Right atrium auricular region (tissue), 2 donors: ENCODE measurements at places on chromosomes 6 and 20. TPM values are rescaled to one million over a fixed set of nuclear protein-coding genes. Genes with fewer than 3 reads are reported as not detected.
A peak's percentile ranks its signal among the peaks of the same experiment; 100 is the strongest.

DNA sequence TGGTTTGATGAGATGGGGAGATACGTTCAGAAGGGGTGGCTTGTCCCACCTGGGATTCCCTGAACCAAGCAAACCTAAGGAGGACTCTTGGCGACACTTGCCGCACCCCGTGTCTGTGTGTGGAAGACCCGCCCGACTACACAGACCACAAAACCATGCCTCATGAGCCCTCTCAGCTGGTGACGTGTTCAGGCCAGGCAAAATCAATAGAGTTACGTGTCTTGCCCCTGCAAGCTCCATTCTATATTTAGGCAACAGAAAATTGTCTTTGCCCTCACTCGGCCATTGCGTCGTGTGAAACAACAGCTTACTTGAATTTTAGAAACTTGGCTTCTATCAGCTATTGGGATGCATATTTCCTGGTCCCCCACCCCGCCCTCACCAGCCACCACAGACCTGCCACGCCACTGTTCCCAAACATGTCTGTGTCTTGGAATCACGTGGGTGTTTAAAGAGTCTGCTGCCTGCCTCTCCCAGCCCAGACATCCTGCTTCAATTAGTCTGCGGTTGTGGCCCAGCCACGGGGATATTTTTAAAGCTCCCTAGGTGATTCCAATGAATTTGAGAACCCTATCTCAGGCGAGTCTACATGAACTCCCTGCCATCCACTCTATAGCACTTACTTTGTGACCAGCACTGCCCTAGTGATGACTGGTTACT lies 279.2 kb upstream of the EXOC2 start:
- DNase-seq = no peak
- H3K4me3 ChIP-seq = no peak overlapping the region
- H3K4me1 ChIP-seq = no peaks in the 10 kb centered on the region

GRCh38 chr6:169188051-169188470 lies 65.6 kb downstream of the THBS2 start:
- H3K27ac ChIP-seq = no peak overlapping the region
- H3K27me3 ChIP-seq = no peaks in the 10 kb centered on the region
- peaks cover 22% of the 10 kb centered on the region for H3K4me1 ChIP-seq
- no peak for DNase-seq

GRCh38 chr20:10014431-10014830 lies 20.4 kb upstream of the ANKEF1 start:
- no peaks in the 10 kb centered on the region for H3K4me1 ChIP-seq
- H3K4me3 ChIP-seq = no peak overlapping the region
- H3K27ac ChIP-seq = no peak overlapping the region

DNA sequence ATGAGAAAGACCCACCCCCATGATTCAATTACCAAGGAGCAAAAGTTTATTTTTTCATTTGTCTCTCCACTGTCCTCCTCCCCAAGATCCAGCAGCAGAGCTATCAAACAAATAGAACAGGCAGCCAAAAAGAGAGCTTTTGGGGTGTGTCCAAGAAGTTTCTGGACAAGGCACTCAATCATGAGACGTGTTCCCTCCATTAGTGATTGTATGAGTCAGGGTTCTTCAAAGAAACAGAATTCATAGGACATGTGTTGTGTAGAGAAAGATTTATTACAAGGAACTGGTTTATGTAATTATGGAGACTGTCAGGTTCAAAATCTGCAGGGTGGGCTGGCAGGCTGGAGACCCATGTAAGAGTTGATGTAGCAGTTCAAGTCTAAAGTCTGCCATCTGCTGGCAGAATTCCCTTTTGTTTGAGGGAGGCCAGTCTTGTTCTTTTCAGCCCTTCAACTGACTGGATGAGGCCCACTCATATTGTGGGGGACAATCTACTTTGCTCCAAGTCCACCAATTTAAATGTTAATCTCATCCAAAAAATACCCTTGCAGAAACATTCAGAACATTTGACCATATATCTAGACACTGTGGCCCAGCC lies 248.1 kb upstream of the OPRM1 start:
- no peaks in the 10 kb centered on the region for H3K36me3 ChIP-seq
- H3K27me3 ChIP-seq = no peaks in the 10 kb centered on the region
- H3K4me1 ChIP-seq = no peaks in the 10 kb centered on the region
- H3K27ac ChIP-seq = no peak overlapping the region

- no peak overlapping the region for H3K27ac ChIP-seq
- H3K27me3 ChIP-seq = no peaks in the 10 kb centered on the region
- no peaks in the 10 kb centered on the region for H3K36me3 ChIP-seq
- no peaks in the 10 kb centered on the region for H3K4me1 ChIP-seq
Measured at GRCh38 chr6:127581576-127581975, 4.6 kb downstream of the C6orf58 start.

- H3K27me3 ChIP-seq = no peaks in the 10 kb centered on the region
- DNase-seq = no peak
- H3K4me3 ChIP-seq = no peak overlapping the region
- no peak overlapping the region for H3K27ac ChIP-seq
- no peaks in the 10 kb centered on the region for H3K4me1 ChIP-seq
Measured at GRCh38 chr6:142014515-142014914, 118.2 kb upstream of the GJE1 start.

GRCh38 chr20:46599227-46599987 lies 49.0 kb upstream of the OCSTAMP start:
- no peaks in the 10 kb centered on the region for H3K27me3 ChIP-seq
- no peaks in the 10 kb centered on the region for H3K36me3 ChIP-seq
- no peak overlapping the region for H3K27ac ChIP-seq
- H3K4me3 ChIP-seq = no peak overlapping the region
- H3K4me1 ChIP-seq = no peaks in the 10 kb centered on the region

DNA sequence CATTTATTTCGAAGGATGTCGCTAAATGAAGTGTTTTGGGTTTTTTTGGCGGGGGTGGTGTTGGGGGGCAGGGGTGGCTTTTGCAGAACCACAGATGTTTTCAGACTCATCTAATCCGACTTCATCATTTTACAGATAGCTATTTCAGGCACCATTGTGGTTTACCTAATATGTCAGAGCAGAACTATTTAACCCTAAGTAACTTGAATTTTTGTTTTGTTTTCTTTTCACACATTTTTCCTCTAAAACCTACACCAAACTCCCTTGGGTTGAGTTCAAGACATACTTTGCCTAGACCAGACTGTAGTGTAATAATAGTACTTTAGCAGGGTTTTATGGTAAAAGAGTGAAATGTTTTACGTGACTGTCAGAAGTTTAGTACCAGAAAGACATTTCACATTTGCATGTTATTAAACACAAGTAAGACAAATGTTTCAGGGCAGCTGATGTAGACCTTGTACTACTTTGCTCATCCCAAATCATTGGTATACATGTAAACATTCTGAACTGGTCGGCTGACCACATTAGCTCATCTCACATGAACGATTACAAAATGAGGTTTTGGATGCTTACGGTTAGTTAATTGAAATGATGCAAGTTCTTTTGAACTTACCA lies 37.7 kb downstream of the MAP3K4 start:
- no peak overlapping the region for H3K4me3 ChIP-seq
- no peak overlapping the region for H3K27ac ChIP-seq
- H3K4me1 ChIP-seq = peaks cover 4% of the 10 kb centered on the region
- H3K27me3 ChIP-seq = no peaks in the 10 kb centered on the region
- no peak for DNase-seq
- H3K36me3 ChIP-seq = no peaks in the 10 kb centered on the region

DNA sequence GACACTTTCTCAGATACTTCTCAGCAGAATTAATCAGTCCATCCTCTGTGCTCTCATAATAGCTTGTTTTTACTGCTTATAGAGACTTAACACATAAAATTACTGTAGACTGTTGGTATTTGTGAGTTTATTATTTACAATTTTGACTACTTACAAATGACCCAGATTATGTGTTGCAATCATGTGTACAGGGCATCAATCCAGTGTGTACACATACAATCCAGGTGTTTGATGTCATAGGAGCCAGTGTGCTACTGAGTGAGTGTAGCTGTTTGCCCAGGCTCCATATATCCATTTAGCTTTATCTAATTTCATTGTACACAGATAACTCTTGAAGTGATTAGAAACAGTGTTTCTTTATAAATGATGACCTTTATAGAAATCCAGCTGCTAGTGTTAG lies 31.3 kb downstream of the TRMT11 start:
- H3K36me3 ChIP-seq = peaks cover 56% of the 10 kb centered on the region
- no peaks in the 10 kb centered on the region for H3K27me3 ChIP-seq
- H3K4me1 ChIP-seq = no peaks in the 10 kb centered on the region
- no peak overlapping the region for H3K4me3 ChIP-seq
- no peak overlapping the region for H3K27ac ChIP-seq

Gene ARFGEF2
- 31.5 TPM for total RNA-seq

DNA sequence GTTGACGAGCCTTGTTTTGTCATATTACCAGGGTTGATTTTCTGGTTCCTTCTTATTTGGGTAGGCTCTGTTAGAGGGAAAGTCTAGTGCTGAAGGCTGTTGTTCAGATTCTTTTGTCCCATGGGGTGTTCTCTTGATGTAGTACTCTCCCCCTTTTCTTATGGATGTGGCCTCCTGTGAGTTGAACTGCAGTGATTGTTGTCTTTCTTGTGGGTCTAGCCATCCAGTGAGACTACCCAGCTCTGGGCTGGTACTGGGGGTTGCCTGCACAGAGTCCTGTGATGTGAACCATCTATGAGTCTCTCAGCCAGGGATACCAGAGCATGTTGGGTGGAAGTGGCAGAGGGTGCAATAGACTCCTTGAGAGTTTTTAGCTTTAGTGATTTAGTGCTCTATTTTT lies 680.6 kb downstream of the RFPL4B start:
- H3K36me3 ChIP-seq = no peaks in the 10 kb centered on the region
- no peak overlapping the region for H3K4me3 ChIP-seq
- DNase-seq = no peak
- H3K27me3 ChIP-seq = no peaks in the 10 kb centered on the region
- H3K4me1 ChIP-seq = no peaks in the 10 kb centered on the region
- H3K27ac ChIP-seq = no peak overlapping the region

- H3K4me3 ChIP-seq = peak overlapping the region; percentile 58
- no peaks in the 10 kb centered on the region for H3K36me3 ChIP-seq
- H3K4me1 ChIP-seq = peaks cover 27% of the 10 kb centered on the region
- no peaks in the 10 kb centered on the region for H3K27me3 ChIP-seq
Measured at GRCh38 chr6:24910961-24911725, 24.6 kb downstream of the RIPOR2 start.

- H3K4me1 ChIP-seq = no peaks in the 10 kb centered on the region
- H3K27me3 ChIP-seq = no peaks in the 10 kb centered on the region
- no peak for DNase-seq
- no peak overlapping the region for H3K4me3 ChIP-seq
- no peaks in the 10 kb centered on the region for H3K36me3 ChIP-seq
Measured at GRCh38 chr6:112007805-112008204, 46.1 kb upstream of the CCN6 start.

GRCh38 chr6:10190042-10190441 lies 224.8 kb downstream of the TFAP2A start:
- H3K27ac ChIP-seq = no peak overlapping the region
- no peaks in the 10 kb centered on the region for H3K4me1 ChIP-seq
- no peaks in the 10 kb centered on the region for H3K36me3 ChIP-seq

Gene FAM83C
- total RNA-seq = not detected

GRCh38 chr20:8535403-8536261 lies 403.6 kb downstream of the PLCB1 start:
- DNase-seq = no peak
- H3K36me3 ChIP-seq = no peaks in the 10 kb centered on the region
- H3K4me3 ChIP-seq = no peak overlapping the region
- H3K27ac ChIP-seq = no peak overlapping the region
- peaks cover 7% of the 10 kb centered on the region for H3K4me1 ChIP-seq

DNA sequence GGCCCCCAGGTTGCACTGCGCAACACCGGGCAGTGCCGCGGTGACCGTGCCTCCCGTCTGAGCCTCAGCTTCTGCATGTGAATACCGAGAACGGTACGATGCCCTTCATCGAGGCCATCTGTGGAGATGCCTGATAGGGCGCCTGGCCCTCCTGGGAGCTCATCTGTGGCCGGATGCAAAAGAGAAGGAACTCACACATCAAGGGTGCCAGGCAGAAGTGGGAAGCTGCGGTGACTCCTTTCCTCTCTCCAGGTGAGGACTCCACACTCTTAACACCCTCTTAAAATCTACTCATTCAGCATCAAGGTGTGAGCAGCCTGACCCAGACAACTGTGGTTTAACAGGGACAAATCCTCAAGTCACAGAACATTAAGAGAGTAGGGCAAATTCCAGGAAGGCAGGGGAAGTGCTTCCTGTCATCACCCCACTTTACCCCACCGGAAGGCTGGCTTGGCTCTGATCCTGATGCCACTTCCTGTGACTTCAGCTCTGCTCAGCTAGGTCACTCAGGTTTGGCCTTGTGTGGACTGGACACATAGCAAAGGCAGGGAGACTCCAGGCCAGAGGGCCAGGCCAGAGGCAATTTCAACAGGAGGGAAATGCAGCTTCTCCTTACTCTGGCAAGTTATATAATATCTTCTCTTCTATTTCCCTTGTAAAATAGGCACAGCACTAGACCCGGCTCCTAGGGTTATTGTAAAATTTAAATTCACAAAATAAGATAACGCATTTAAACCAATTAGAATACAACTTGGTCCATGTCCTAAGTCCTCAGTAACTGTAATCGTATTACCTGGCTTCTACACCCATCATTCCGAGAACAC lies 69.4 kb downstream of the CPNE5 start:
- DNase-seq = no peak
- H3K4me1 ChIP-seq = peaks cover 66% of the 10 kb centered on the region
- no peaks in the 10 kb centered on the region for H3K27me3 ChIP-seq
- H3K27ac ChIP-seq = peak overlapping the region; percentile 88
- H3K4me3 ChIP-seq = no peak overlapping the region

DNA sequence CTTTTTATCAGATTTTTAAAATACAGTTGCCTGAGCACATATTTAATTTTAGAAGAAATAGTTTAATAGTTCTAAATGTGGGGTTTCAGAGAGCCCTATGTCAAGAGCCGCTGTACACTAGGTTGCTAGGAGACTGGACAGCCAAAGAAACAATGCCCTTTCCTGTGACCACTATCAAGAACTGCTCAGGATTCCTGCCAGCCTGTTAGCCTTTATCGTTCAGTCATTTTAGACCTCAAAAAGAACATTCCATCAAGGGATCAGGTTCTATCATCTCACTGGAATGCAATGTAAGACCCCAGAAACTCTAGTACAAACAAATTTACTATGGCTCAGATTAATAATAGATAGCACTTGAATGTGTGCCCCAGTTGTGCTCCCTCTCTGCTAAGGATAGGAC lies 181.2 kb upstream of the CCN2 start:
- peaks cover 40% of the 10 kb centered on the region for H3K4me1 ChIP-seq
- peak overlapping the region; percentile 10 for H3K4me3 ChIP-seq
- H3K27ac ChIP-seq = peak overlapping the region; percentile 95
- no peaks in the 10 kb centered on the region for H3K36me3 ChIP-seq
- DNase-seq = no peak

Gene ENPP1
- total RNA-seq = 5.5 TPM

Gene ZSCAN31
- 14.5 TPM for total RNA-seq
